ENCODE measurements at places on chromosomes 3 and 15.

GRCh38 chr3:29282427-29283230, 1.8 kb downstream of the RBMS3 start:
- no peak for DNase-seq

DNA sequence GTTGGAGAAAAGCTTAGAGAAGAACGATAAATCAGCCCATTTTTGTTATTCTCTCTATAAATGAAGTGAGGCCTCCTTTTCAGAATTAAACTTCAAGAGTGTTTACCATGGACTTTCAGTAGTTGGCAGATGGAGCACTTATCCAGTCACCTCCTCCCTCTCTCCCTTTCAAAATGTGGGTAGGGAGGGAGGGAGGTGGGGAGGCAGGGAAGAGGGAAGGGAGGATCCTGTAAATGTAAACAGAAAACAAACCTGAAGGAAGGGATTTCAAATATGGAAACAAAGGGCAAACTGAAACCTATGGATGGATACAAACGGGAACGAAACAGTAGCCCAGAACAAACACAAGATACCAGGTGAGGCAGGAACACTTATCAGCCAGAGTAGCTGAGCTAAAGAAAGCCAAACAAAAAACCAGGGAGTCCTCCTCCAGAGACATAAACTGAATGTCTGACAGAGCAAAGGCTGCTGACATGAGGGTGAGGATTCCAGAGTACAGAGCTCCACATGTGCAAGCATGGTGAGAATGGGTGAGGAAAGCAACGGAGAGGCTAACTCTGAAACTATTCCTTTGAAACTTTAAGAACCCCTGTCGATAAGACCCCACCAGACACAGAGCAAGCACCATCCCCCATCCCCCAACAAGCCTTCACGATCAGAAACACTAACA, 41.0 kb upstream of the GP5 start:
- no peak for DNase-seq

- DNase-seq, result no peak
These were observed 38.8 kb downstream of the KLHL25 start for GRCh38 chr15:85755942-85756341.

DNA sequence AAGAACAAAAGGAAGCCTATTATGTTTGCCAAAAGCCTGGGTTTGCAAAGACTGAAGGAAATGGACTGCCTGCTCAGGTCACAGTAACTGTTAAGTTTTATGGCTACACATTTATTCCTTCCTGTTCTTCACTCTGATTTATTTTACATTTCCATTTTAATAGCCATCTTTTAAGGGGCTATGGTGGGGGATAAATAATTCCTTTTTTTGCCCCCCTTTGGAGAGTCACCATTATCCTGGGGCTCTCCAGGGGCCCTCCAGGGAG, 53.5 kb upstream of the MYZAP start:
- DNase-seq, result no peak

GRCh38 chr3:1766384-1766783, 332.3 kb upstream of the CNTN4 start:
- DNase-seq, result no peak

- no peak for DNase-seq
These were observed 791 bp downstream of the GYG1 start for GRCh38 chr3:148992027-148992634.

DNA sequence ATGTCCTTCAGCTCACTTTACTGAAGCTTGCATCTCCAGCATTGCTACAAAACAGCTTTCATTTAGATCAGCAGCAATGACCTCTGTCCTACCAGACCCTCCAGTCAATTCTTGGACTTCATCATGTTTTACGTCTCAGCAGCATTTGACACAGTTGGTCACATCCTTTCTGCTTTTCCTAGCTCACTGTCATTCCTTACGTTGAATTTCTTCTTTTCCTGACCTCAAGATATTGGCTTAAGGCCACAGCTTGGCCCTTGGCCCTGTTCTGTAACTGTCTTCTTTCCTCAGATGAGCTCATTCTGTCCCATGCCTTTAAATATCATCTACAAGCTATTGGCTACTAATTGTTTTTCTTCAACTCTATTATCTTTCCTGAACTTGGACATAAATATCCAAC, 576.2 kb upstream of the KCNMB2 start:
- DNase-seq, result no peak

GRCh38 chr3:52185837-52186236, 12.1 kb upstream of the ALAS1 start:
- DNase-seq, result no peak

GRCh38 chr3:71048948-71049347, 534.6 kb downstream of the FOXP1 start:
- no peak for DNase-seq

GRCh38 chr3:39750712-39751111, 58.7 kb upstream of the MYRIP start:
- no peak for DNase-seq

DNA sequence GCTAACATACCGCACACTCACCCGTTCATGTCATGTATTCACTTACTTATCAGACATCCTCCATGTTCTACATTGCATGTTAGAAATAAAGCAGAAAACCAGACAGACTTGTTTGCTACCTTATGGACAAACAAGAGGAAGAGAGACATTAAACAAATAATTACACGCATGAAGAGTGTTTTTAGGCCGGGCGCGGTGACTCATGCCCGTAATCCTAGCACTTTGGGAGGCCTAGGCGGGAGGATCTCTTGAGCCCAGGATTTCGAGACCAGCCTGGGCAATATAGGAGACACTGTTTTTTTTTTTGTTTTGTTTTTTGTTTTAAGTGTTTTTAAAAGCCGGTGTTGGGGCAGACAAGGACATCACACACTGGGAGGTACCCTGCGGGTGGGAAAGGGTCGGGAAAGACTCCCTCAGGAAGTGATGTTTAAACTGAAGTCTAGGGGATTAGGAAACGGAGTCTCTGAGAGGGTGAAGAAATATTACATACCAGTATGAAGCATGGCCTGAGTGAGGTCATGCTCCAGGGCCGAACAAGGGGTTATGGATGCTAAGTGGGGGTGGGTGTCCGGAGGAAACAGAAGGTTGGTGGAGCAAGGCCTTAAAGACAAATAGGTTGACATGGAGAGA, 2.1 kb upstream of the USP3 start:
- DNase-seq, result no peak

DNA sequence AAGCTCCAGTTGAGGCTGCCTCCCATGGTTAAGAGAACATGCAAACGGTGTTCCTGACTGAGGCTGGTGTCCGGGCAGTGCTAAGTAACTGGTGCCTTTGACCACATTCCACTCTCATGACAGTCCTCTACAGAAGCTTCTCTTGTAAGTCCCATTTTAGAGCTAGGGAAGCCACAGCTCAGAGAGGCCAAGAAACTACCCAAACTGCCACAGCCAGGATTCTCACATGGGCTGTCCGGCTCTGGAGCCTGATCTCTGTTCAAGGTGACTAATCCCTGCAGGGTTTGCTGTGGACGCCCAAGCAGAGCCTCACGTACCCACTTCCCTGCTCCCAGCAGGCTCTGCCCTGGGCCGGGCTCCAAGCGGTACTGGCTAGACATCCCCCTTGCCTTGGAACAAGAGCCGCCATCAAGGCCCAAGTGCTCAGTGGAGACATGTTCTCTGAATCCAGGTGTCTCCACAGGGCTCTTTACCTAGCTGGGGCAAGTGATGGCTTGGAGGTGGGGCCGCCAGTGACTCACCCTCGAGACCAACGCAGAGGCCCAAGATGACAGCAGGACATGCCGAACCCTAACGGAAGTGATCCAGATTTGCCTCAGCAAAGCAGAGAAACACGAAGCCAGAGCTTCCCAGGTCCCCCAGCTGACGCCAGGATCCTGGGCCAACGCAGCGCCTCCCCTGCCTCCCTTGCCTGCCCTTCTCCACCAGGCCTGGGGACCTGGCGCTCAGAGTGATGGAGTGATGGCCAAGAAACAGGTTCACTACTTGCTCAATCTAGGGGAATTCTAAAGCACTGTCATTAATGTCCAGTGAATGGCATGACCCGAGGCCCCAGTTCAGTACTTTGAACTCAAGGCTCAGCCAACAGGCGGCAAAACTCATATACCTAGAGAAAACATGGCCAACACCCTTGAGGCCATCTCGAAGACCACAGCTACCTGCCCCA, 24.4 kb downstream of the KLHL25 start:
- DNase-seq, result no peak

DNA sequence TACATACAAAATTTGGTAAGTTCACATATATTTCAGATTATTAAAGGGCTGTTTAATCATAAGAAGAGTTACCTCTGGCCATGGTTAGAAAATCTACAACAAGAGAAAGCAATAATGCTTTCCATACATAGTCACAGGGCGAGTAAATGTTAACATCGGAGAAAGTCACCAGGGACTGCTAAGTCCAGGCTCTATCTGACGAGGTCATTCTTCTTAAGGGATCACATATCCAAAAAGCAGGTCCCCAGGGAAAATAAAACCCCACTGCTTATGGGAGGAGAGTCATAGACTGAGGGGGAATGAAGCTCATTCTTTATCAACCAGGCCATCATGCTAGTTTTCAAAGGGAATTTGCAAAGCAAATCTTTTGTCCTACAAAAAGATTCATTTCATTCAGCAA, 3.1 kb downstream of the PCYT1A start:
- no peak for DNase-seq

- DNase-seq, result no peak
These were observed 5.5 kb upstream of the IL20RB start for GRCh38 chr3:136952292-136952691.

GRCh38 chr15:43105077-43105736, 631 bp downstream of the UBR1 start:
- DNase-seq, result no peak

- no peak for DNase-seq
These were observed 10.2 kb upstream of the NR2E3 start for GRCh38 chr15:71800190-71800589.

- DNase-seq, result no peak
These were observed 87.1 kb upstream of the VEPH1 start for GRCh38 chr3:157590273-157590672.

GRCh38 chr3:183491923-183492848, 63.3 kb downstream of the KLHL6 start:
- no peak for DNase-seq

GRCh38 chr3:52866427-52866826, 30.9 kb downstream of the STIMATE start:
- DNase-seq, result no peak

- DNase-seq, result no peak
These were observed 18.4 kb downstream of the GOLGB1 start for GRCh38 chr3:121730940-121731687.

- no peak for DNase-seq
These were observed 70.4 kb upstream of the CRTC3 start for GRCh38 chr15:90459368-90459767.

GRCh38 chr3:125683067-125683829, 88.0 kb upstream of the OSBPL11 start:
- no peak for DNase-seq

DNA sequence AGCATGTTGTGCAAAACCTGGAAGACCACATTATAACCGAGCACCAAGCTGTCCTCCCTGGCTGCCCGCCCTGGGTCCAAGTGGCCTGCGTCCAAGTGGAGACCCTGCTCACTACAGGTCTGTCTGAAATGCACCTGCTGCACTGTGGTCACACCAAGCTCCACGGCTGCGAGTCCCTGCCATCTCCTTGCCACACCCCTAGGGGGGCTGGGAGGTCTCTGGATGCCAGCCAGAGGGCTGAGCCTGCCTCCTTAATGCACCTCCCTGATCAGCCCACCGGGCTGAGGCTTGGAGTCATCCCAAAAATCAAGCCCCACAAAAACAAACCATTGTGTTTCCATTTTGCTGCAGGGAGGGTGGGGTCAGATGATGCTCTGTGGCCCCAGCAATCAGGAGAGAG, 187.1 kb downstream of the MEGF11 start:
- no peak for DNase-seq

DNA sequence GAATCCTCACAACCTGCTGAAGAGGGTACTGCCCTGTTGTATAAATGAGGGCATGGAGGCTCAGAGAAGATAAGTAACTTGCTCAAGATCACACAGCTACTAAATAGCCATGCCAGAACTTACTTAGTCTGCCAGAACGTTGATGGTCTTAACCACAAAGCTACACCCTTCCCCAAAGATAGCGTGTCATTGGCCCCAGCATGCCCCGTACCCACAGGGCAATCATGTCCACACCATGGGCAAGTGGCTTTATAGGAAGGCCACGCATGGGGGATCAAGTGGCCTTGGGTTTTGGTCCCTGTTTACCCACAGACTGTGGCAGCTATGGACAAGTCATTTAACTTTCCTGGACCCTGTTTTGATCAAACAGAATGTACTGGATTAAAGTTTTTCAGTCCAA, 15.9 kb upstream of the ARHGEF3 start:
- DNase-seq, result no peak

- no peak for DNase-seq
These were observed 245.5 kb upstream of the MANF start for GRCh38 chr3:51139616-51140015.

GRCh38 chr3:102748646-102749045, 313.8 kb downstream of the ZPLD1 start:
- DNase-seq, result no peak

DNA sequence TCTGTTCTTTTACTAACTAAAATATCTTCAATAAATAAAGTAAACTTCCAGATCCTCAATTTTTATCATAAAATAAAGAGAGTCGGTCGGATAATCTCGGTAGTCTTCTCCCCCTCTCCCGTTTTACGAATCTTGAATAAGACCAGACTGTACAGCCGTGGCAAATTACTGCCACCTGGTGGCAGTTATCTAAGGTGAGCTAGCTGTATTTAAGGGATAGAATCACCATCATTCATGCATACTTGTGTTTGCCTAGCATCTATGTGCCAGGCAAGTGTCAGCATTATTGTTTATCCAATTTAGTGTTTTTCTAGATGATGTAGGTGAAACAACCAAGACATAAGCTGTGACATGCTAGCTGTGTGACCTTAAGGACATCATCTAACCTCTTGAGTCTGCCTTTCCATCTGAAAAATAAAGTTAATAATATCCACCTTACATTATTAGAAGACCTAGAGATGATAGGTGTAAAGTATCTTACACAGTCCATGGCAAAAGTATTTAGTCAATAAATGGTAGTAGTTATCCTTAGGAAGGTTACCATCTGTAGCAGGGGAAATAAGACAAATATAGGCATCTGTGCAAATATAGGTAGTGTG, 21.3 kb downstream of the DUT start:
- no peak for DNase-seq

GRCh38 chr15:63233667-63234423, 43.6 kb upstream of the APH1B start:
- DNase-seq, result no peak

DNA sequence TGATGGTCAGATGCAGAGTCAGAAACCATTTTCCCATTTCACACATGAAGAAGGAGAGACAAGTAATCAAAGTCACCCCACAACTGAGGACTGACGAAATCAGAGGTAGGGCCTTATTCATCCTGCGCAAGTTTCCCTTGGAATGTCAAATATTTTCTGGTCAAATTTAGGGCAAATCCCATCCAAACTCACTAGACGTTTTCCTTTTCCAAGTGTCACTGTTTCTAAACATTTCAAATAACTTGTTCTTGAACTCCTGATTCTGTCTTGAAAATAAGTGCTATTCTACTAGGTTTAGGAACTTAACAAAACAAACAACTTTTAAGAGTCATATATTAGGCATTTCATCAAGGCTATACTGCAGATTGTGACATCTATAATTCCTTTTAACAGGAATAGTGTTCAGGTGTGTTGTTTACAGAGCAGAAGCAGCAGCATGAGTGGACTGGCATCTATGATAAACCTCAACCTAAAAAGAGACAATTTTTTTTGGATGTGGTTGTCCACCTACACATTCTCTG, 40.7 kb downstream of the SUMF1 start:
- no peak for DNase-seq
